ENCODE measurements at places on chromosomes 3 and 15. TPM values are rescaled to one million over a fixed set of nuclear protein-coding genes. Genes with fewer than 3 reads are reported as not detected.
A peak's percentile ranks its signal among the peaks of the same experiment; 100 is the strongest.

DNA sequence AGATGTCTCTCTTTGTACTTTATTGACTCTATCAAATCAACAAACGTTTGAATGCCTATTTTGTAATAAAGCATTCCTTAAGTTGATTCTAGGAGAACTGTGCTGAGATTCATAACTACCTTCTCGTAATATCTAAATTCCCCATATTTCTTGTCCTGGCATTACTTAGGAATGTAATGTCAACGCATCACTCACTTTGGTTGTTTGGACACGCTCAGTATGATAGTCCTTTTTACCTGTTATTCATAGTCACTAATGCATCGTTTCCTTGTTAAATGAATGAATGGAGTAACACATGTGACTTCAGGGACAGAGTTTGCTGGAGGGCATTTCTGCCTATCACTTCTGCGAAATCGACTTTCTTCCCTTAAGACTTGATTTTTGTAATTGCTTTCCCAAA is 44.1 kb upstream of the RASGRP1 start:
- DNase-seq = no peak

- DNase-seq = peak; percentile 53
Observed at GRCh38 chr3:73401616-73402279, 223.0 kb downstream of the PDZRN3 start.

GRCh38 chr15:34628577-34629152 is 45.2 kb upstream of the GOLGA8B start:
- no peak for DNase-seq

- DNase-seq = no peak
Observed at GRCh38 chr3:125150525-125151441, 61.8 kb downstream of the SLC12A8 start.

GRCh38 chr3:157128771-157129681 is 30.9 kb downstream of the CCNL1 start:
- DNase-seq = no peak

Gene PLCL2
- 25.2 TPM for total RNA-seq

Gene GPR149
- total RNA-seq = 0.35 TPM

Gene EPM2AIP1
- total RNA-seq = 27.0 TPM

GRCh38 chr3:195291121-195291520 is 20.2 kb upstream of the XXYLT1 start:
- no peak for DNase-seq

Gene SOX14
- total RNA-seq = not detected

Gene TAMM41
- 9.7 TPM for total RNA-seq

DNA sequence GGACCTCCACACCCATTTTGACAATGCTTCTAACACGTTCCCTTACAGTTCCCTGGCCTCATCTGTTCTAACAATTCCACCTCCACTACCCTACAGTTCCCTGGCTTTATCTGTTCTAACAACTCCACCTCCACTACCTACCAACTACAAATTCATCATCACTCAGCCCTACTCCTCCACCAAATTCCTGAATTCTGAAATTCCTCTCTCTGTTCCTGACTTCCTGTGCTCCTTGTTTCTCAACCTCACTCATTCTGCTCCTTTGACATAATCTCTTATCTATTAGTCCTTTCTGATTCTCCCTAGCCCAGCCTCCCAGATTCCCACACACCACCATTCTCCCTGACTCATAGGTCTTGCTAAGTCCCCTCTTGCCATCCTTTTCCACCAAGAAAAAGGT is 22.5 kb downstream of the UPK1B start:
- DNase-seq = no peak

DNA sequence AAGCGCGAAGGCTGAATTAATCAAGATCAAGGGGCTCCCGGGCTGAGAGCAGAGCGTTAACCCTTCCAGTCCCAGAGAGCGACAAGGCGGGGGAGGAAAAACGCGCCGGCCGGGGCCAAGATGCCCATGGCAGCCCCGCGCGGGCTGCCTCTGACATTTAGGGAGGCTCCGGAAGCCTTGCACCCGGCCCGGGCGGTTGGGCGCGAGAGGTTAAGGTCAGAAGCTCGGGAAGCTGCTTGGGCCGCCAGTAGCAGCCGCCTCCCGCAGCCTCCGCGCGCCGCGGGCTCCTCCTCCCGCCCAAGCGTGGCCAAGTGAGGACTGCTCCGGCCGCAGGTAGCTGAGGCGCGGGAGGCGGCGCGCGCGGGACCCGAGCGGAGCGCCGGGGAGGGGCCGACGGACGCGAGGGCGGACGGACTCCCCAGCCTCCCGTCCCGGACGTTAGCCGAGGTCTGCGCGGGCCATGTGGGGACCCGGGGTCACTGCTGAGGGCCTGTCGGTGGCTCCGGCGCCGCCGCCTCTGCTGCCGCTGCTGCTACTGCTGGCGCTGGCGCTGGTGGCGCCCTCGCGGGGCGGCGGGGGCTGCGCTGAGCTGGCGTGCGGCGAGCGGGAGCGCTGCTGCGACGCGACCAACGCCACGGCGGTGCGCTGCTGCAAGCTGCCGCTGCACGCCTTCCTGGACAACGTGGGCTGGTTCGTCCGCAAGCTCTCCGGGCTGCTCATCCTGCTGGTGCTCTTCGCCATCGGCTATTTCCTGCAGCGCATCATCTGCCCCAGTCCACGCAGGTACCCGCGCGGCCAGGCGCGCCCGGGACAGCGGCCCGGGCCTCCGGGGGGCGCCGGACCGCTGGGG is at the start of gene C3orf80:
C3orf80 (plus strand) TSS at position 247 of the 850 bp plus-strand sequence; CDS start at position 461, 214 bp downstream.
- DNase-seq = peak; percentile 51

Gene LRRIQ4
- total RNA-seq = 0.09 TPM

GRCh38 chr3:27827041-27827440 is 104.9 kb upstream of the EOMES start:
- no peak for DNase-seq

- DNase-seq = peak; percentile 20
Observed at GRCh38 chr15:83322061-83322460, 37.6 kb upstream of the BNC1 start.

DNA sequence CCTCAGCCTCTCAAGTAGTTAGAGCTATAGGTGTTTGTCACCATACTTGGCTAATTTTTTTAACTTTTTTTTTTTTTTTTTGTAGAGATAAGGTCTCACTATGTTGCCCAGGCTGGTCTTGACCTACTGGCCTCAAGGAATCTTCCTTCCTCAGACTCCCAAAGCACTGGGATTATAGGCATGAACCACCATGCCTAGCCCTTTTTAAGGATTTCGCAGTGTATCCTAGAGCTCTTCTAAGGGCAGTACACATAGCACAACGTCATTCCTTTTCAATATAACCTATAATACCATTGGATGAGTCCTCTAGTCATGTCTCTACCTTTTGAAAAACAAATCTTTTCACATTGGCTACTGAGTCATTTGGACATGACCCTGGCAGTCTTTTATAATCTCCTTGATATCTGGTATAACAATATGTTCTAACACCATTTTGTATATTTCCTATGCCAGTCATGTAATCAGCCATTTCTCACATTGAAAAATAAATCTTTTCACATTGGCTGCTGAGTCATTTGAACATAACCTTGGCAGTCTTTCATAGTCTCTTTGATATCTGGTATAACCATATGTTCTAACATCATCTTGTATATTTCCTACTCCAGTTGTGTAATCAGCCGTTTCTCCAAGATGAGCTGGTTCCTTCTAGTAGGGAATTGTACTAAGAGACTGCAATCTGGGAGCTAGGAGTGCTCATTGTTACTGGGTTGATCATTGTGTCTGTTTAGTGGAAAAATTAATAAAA is 944.7 kb downstream of the MCTP2 start:
- no peak for DNase-seq

DNA sequence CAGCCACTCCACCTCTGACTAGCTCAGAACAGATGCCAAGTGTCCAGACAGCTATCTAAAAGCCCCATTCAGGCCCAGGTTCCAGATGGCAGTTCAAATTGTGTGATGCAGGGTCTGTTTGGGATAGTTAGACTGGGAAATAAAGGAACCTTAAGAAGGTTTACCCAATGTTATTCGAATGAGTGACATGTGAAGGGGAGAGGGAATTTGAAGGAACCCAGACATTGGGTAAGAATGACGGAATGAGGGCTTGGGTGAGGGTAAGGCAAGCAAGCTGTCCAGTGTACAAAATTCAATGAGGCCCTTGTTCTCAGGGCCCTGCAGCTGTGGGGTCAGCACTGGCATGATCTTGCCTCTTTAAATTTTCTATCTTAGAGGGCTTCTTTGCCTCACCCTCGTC is 34.1 kb downstream of the ATP13A5 start:
- DNase-seq = no peak

Gene PLD1
- 20.0 TPM for total RNA-seq

DNA sequence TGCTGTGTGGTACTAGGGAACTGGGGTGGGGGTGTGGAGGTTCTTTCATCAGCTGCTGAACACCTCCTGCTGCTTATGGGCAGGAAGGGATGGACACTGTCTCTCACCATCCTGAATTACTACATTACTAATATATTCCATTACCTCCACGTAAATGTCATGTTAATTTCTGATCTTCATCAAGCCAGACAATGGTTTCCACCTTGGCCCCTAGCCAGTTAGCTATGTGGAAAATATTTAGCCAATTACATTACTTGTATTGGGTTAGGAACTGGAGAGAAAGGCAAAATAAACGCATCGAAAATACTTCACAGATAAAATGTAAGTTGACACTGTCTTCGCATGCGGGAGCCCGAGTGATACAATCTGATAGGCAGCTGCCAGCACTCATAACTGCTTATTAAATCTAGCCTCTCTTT is 95.1 kb downstream of the FOXP1 start:
- peak; percentile 54 for DNase-seq

DNA sequence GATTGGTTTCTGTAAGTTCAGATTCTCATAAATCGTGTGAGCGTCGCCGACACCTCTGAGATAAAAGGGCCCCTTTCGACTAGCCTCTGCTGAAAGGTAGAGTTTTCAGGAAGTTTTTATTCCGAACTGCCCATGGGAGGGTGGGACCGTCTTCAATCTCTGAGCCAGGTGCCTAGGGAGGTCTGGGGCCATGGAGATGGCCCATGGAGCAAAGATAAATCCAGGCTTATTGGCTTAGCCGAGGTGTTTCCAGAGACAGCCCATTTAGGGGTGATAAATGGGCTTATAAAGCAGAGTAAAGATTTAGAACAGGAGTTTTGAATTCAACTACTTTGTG is 442 bp downstream of the QTRT2 start:
- no peak for DNase-seq

Gene EPHB1
- 3.5 TPM for total RNA-seq

DNA sequence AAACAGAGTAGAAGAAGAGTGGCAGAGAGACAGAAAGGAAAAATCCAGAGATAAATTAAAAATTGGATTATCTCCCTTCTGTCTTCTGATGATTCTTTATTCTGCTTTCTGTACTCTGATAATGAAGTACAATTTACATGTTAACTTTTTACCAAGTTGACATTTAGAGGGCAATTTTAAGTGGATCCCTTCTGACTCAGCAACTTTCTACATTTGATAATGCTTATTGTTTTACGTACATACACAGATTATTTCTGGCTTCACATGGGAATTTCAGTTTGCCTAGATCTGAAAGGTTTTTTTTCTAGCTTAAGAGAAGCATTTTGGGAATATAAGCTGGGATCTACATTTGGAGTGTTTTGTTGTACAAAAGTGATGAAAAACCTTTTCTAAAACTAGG is 491.3 kb downstream of the OTOL1 start:
- no peak for DNase-seq

Gene NIT2
- 26.0 TPM for total RNA-seq

DNA sequence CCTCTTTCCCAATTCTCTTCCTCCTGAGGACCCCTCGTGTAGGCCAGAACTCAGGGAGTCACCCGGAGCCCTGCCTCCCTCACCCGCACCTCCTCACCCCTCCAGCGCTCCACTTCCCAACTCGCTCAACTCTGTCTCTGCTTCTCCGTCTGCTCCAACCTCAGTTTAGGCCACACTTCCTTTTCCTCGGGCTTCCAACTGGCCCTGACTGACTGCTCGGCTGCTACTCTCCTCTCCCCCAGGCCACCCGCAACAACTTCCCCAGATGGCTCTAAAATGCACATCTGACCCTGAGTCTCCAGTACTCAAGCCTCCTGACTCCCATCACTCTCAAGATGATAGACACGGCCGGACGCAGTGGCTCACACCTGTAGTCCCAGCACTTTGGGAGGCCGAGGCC is 23.6 kb downstream of the TMEM44 start:
- DNase-seq = no peak

All from muscle of leg (tissue), 16 donors.